ENCODE measurements at places on chromosomes 5 and 9.
A peak's percentile ranks its signal among the peaks of the same experiment; 100 is the strongest.

GRCh38 chr5:38883842-38884241 is 38.0 kb downstream of the OSMR start:
- no peak for DNase-seq

DNA sequence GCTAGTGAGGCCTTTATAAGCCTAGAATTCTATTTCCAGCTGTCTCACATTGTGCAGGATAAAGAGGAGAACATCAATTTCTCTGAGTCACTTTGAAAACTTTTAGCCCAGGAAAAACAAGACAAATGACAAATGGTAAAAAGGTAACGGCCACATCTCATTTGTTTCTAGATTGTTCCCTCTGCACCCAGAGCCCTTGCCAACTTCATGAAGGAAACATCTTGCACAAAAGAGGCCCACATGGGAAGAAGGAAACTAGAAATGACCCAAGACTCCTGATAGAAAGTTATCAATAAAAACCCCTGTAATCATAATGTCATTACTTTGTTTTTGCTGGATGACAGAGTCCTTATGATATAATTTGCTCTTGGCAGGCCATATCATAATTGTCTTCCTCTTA is 5.3 kb downstream of the DPYSL3 start:
- DNase-seq, result no peak

GRCh38 chr5:127441799-127442484 is 75.5 kb upstream of the PRRC1 start:
- DNase-seq, result no peak

DNA sequence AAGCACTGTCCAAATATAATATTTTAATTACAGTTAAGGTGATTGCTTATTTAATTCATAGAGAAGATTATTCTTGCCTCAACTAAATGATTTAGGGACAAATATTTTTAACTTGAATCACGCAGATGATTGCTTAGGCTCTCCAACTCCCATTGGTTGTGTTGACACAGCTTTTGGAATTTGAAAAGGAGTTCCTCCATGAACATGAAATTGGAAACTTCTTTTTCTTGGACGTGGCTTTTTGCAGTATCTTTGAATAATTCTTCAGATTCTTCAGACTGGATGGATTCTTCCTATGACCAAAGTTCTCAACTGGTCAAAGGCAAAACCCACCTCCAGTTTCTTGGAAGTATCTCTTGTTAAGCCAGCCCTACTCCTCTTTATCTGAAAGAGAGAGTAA is 456.4 kb upstream of the KLF4 start:
- no peak for DNase-seq

GRCh38 chr5:344668-345067 is 23.2 kb downstream of the AHRR start:
- DNase-seq, result no peak

DNA sequence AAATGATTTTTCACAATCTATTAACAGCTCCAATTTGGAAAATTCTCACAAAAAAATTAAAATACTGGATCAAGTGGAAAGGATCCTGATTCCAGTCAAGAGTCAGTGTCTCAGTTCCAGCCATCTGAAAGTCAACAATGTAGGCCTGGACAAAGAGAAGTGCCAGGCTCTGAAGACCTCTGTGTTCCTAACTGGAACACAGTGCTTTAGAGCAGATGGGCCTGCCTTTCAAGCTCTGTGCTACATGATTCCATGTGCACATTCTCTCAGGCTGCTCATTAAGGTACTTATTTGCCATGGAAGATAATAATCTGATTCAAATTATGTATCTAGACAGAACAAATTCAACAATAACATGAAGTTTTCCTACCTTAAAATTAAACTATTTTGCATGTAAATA is 30.2 kb upstream of the ALDH1A1 start:
- no peak for DNase-seq

DNA sequence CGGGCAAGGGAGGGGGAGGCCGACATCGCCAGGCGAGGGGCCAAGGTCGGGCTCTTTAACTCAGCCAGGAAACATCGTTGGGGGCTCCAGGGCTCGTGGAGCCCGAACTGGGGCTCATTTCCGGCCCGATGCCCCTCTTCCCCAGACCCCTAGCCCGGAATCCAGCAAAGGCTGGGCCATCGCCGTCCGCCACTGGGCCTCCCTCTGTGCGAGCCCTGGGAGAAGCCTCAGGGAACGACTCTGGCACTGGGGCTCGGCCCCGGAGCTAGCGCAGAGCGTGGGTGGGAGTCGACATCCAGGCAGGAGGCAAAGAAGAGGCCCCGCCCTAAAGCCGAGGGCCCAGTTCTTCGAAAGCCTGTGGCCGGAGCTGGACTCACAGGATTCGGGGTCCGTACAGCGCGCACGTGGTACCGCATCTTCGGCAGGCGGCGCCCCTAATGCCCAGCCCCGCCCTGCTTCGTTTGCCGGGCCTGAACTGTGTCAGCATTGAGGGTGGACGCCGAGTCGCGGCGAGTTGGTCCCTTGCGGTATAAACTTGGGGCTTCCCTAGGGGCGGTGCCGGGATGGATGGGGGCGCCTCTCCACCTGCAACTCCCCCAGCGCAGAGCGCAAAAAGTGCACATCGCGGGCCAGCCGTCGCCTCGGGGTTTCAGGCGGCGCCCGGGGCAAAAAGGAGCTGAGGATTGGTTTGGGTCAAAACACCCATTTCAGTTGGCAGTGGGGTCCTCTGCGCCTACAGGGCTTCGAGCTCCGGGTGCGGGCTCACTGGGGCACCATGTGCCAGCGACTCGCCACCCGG is 3.6 kb upstream of the PAX5 start:
- no peak for DNase-seq

DNA sequence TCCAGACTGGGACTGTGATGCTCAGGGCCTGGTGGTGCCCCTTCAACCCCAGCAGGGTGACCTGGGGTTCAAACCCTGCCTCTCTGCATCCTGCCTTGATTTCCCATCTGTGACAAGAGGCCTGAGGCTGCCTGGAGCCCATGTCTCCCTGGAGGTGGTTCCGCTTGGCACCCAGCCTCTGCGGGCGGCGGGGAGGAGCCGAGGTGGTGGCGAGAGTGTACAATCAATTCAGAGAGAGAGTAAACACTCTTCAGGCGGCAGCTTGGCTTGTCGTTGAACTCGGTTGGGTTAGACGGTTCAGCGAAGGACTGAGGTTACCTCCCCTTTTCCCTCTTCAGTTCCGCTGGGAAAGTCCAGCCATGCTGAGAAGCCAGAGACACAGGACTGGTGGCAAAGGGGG is 39.3 kb downstream of the NTNG2 start:
- DNase-seq, result no peak

- no peak for DNase-seq
Observed at GRCh38 chr9:4994166-4994890, 9.3 kb downstream of the JAK2 start.

DNA sequence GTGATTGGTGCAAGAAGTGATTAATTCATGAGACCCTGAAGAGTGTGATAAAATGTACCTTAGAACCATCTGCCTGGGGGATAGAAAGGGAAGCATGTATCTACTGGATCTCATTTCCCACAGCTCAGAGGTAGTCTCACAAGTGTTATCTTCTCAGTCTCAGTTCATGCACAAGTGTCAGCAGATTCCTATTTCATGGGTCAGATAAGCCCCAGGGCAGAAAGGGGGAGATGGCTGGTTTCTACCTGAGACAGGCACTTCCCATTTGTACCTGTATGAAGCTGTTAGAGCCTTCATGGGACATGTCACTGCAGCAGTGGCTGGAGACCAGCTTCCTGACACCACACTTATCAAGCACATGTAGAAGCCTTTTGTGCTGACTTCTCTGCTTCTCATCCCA is 45.6 kb upstream of the SMIM15 start:
- no peak for DNase-seq

GRCh38 chr9:124285903-124286291 is 28.1 kb downstream of the NEK6 start:
- peak; percentile 13 for DNase-seq

DNA sequence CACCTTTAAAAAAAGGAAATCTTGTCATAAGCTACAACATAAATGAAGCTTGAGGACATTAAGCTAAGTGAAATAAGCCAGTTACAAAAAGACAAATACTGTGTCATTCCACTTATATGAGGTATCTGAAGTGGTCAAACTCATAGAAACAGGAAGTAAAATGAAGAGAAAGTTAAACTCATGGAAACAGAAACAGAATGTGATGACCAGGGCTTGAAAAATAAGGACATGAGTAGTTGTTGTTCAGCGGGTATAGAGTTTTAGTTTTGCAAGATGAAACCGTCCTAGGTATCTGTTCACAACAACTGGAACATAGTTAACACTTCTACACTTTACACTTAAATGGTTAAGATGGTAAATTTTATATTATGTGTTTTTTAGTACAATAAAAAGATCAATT is 47.8 kb upstream of the SLC1A3 start:
- DNase-seq, result no peak

GRCh38 chr9:121636341-121636865 is 15.0 kb upstream of the DAB2IP start:
- DNase-seq, result no peak

DNA sequence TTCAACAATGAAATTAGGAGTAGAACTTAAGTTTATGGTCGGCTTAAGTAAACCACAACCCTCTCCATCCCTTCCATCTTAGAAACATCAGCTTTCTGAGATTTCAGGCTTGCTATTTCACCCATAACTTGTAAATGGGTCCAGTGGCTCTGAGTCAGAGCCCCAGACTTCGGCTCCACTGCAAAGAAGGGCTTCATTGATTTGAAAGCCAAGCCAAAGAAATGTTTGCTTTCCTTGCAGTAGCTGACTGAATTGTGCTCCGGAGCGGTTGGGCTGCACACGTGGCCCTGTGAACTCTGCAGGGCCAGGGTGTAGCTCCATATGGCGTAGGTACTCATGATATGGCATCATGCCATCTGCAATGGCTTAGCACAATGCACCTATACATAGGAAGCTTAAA is 57.0 kb downstream of the NREP start:
- DNase-seq, result no peak

GRCh38 chr5:72066705-72067107 is 40.6 kb upstream of the MAP1B start:
- DNase-seq, result no peak

DNA sequence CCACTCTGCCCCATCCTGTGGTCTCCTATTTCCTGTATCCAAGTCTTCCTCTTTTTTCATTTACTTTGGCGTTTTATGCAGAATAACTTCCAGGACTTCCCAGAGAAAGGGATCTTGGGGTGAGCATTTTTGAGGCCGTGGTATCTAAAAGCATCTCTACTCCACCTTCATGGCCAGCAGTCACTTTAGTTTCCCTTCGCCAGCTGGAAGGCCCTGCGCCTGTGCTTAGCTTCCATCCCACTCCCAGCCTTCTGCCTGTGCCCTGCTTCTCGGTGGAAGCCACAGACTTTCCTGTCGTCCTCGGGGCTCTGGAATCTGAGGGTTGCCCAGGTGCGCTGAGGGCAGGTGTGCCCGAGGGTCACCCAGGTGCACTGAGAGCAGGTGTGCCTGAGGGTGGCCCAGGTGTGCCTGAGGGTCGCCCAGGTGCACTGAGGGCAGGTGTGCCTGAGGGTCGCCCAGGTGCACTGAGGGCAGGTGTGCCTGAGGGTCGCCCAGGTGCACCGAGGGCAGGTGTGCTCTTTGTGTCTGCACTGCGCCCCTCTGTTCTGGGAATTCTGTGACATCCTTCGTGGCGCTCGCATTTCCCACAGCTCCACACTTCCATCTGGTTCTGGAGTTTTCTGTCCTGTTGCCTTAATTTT is 32.4 kb upstream of the LRRC14B start:
- DNase-seq, result no peak

GRCh38 chr5:107951309-107951708 is 280.6 kb upstream of the EFNA5 start:
- DNase-seq, result no peak

GRCh38 chr5:18072600-18072999 is 438.3 kb downstream of the TAF11L14 start:
- no peak for DNase-seq

GRCh38 chr5:92390657-92391056 is 1007.5 kb upstream of the ARRDC3 start:
- DNase-seq, result no peak

DNA sequence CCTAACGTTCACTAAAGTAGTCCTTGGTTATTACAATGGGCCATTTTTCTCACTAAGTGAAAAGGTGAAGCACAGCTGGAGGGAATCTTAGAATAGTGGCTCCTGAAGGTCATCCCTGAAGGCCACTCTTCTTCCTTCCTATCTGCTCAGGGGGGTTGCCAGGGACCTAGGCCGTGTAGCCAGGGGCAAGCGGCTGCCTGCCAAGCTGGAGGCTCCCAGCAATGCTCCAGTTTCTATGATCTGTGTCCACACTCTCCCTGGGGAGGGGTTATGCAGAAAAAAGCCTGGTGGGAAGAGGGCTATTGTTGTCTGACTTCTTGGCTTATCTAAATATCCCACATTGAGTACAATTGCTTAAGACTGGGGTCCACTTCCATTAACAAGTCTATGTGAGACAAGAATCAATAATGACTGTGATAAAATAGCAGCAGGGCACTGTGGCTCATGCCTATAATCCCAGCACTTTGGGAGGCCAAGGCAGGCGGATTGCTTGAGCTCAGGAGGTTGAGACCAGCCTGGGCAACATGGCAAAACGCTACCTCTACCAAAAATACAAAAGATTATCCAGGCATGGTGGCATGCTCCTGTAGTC is 3.8 kb downstream of the NMRK1 start:
- DNase-seq, result no peak

DNA sequence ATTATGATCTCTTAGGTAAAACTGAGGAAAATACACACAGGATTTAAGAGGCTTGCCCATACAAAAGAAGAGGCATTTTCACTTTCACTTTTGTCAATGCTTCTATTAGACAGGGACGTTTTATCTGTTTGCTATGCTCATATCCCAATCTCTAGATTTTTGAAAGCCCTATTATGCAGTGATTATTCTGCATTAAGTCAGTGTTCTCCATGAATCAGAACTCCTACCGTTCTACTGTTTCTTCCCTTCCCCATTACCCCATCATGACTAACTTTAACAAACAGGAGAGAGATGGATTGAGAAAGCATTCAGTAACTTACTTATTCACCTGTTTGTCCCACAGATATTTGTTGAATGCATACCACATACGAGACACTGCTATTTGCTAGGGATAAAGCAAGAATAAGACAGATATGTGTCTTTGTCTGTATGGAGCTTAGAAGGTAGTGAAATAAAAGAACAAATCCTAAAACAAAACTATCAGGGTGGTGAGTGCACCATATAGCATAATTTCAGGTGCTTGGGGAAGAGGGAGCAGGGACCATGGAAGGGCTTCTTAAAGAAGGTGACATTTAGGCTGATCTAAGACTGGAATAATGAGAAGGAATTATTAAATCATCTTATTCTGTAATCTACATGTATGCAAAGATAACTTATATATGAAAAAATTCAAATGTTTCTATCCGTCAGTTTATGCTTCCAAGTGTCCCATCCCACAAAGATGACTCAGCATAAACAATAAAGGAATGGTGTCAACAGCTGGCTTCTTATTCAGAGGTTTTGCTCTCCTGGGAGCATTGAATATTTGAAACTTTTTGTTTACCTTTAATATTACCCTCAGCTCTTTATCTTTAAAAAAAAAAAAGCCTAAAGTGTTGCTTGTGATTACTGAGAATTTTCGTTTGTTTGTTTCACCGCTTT is 328.1 kb downstream of the HINT1 start:
- no peak for DNase-seq
